ENCODE measurements at places on chromosomes 13 and 19.

DNA sequence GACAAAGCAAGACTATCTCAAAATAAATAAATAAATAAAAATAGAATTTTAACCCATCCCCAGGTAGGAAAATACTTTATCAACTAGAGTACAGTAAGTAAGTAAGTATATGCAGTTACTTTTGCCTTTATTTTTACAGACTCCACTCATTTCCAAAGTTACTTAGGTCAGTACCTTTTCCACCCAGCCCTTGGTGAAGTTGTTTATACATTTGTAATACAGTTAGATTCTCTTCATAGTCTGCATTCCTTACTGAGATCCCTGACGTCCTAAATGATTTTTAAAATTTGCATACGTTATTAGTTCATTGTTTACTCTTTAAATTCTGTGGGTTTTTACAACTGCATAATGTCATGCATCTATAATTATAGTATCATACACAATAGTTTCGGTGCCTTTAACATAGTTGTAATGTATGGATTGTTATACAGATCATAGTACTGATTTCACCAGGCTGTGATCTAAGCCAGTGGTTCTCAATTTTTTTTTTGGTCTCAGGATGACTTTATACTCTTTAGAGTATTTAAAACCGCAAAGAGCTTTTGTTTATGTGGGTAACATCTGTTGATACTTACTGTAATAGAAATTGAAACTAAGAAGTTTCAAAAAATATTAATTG lies 10.4 kb downstream of the SETDB2 start:
- DNase-seq, result no peak

DNA sequence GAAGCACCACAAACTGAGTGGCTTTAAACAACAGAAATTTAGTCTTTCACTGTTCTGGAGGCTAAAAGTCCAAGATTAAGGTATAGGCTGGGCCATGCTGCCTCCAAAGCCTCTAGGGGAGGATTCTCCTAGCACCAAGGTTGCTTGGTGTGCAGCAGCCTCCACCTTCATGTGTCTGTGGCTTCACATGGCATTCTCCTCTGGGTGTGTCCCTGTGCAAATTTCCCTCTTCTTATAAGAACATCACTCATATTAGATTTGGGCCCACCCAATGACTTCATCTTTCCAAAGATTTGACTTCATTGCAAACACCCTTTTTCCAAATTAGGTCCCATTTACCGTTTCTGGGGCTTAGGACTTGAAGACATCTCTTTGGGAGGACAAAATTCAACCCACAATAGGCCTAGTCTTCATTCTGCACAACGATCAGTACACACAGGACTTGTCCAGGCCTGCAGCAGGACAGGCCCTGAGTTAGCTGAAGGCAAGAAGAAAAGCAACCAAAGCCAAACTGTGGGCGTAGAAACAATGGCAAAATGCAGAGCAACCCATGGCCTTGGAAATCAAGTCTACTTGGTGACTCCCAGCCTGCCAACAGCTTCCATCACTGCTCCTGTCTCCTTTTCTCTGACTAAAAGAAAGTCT lies 521.2 kb upstream of the NBEA start:
- no peak for DNase-seq

DNA sequence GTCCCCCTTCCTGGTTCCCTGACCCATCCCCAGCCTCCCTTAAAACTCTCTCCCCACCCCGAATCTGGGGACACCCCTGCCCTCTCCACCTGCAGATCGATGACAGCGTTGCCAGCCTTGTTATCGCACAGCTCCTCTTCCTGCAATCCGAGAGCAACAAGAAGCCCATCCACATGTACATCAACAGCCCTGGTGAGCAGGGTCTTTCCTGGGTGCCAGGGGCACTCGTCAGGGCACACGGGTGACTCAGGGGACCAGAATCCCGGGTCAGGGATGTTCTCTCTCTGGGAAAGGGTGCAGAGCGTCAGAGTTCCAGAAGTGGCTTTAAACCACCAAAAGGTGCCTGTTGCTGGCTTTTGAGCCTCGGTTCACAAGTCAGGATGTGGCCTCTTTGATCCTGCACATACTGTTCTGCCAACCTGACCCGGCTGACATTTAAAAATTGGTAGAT lies 1.0 kb downstream of the CLPP start:
- no peak for DNase-seq

DNA sequence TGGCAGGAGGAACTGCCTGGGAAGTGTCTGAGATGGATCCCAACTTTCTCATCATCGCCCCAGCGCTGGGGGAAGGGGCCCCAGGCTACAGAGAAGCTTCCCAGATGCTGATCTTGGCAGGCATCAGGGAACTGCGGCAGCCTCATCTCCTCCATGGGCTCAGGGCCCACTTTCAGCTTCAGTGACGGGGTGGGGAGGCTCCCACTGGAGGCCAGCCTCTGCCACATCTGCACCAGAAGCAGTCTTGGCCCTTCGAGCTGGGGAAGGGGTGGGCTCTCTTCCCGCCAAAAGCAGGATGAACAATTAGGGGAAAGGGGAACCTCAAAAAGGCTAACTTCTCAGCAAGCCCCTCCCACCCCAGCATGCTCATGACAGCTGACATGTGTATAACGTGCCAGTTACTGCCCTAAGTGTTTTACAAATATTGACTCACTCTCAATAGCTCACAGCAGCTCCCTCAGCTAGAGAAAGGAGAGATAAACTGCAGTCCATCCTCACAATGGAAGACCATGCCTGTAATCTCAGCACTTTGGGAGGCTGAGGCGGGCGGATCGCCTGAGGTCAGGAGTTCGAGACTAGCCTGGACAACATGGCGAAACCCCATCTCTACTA lies 7.1 kb upstream of the S1PR2 start:
- DNase-seq, result no peak

DNA sequence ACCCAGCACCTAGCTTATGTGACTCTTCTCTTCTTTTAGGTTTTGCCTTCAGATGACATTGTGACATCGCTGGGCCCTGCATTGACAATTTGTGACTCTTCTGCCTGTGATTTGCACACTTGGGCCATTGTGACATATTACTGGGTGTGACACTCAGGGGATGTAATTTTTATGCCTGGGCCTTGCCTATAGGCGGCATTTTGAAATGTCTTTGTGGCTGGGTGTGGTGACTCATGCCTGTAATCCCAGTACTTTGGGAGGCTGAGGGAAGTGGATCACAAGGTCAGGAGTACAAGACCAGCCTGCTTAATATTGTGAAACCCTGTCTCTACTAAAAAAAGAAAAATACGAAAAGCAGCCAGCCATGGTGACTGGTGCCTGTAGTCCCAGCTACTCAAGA lies 28.4 kb upstream of the ZNF681 start:
- no peak for DNase-seq

- DNase-seq, result no peak
These were observed 20.0 kb downstream of the CRYL1 start for GRCh38 chr13:20505405-20506366.

GRCh38 chr19:31269425-31270127 lies 79.7 kb downstream of the TSHZ3 start:
- DNase-seq, result no peak

- no peak for DNase-seq
These were observed 7.0 kb downstream of the SLC25A30 start for GRCh38 chr13:45411221-45411620.

DNA sequence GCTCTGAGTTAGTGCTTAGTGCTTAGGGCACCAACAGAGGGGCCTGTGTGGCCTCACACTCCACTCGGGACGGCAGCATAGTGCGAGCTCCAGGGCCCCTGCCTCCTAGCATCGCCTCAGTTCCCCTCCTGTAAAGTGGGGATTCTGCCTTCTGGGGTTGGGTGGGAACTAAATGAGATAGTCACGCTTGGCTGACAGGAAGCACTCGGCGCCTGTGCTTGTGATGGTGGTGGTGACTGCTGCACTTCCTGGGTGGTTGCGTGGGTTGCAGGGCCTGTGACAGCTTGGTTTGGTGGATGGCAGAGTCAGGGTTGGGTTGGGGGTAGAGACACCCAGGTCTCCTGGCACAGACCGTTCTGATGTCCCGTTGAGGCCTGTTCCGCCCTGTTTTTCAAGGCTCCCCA lies 7.7 kb downstream of the PLEKHF1 start:
- no peak for DNase-seq

GRCh38 chr19:27676877-27677276 lies 1536.1 kb downstream of the UQCRFS1 start:
- DNase-seq, result no peak

GRCh38 chr13:112260108-112261055 lies 115.8 kb upstream of the SPACA7 start:
- no peak for DNase-seq

DNA sequence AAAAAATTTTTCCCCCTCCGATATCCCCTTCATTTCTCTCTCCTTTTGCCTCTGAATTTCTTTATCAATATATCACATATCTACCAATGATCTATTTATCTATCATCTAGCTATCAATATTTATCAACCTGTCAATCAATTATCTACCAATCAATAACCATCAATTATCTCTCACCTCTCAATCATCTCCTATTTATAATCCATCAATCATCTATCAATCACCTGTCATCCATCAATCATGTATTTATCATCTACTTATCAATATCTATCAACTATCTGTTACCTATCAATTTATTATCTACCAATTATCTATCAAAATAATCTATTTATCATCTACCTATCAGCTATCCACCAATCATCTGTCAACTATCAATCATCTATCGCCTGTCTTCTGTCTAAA lies 17.1 kb downstream of the MBD3L1 start:
- DNase-seq, result no peak

GRCh38 chr19:15300533-15301197 lies 31.7 kb downstream of the BRD4 start:
- no peak for DNase-seq

- no peak for DNase-seq
These were observed 193.8 kb downstream of the KATNAL1 start for GRCh38 chr13:30113551-30113950.

- no peak for DNase-seq
These were observed at the start of gene FCGBP for GRCh38 chr19:39934584-39935363. TSS of gene FCGBP (minus strand) at chr19:39934634.

- no peak for DNase-seq
These were observed 105.6 kb downstream of the SLC7A1 start for GRCh38 chr13:29489650-29490560.

DNA sequence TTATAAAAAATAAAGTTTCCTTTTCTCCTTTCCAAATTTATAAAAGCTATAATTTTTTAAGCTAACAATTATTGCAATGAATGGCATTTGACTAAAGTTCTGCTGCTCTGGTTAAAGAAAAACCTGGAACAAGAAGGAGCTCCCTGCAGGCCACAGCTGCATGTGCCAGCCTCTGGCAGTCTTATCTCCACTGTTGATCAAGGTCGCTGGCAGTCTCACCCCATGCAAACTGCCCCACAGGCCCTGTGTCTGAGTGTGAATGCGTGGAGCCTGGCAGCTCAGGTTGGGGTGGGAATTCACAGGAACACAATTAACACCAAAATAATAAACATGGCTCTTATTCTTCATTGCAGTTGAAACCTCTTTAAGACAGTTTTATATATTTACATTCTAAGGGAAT lies 30.2 kb upstream of the FREM2 start:
- DNase-seq, result no peak

GRCh38 chr13:94988654-94989053 lies 276.3 kb upstream of the SOX21 start:
- no peak for DNase-seq

GRCh38 chr13:44649104-44649428 lies 72.9 kb upstream of the TSC22D1 start:
- DNase-seq, result no peak

DNA sequence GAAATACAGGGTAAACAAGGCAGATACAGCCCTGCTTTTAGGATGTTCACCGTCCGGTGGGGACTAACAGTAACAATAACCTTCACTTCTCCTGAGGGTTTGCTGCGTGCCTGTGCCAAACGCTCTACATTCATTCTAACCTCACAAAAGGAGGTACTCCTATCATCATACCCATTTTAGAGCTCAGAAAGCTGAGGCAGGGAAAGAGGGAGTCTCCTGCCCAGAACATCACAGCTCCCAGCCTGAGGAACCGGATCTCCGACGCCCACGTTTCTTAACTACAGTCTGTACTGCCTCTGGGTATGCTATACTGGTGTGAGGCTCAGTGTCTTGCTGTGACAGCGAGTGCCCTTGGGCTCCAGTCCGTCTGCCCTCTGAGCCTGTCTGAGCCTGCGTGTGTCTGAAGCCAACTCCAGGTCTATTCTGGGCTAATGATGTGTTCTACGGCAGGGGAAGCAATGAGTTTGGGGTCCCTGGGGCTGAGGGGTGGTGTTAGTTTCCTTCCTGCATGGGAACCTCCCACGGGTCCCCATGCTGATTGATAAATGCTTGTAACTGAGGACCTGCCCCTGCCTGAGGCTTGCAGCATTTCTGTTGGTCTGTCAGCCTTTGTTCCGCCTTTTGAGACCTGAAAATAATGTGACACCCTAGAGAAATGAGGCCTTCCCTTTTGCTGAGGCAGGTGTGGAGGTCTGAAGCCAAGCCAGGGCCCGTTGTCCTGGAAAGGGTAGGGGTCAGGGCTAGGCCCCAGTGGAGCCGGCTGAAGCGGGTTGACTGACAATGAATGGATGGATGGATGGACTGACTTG lies 4.9 kb downstream of the LIPE start:
- DNase-seq, result no peak

DNA sequence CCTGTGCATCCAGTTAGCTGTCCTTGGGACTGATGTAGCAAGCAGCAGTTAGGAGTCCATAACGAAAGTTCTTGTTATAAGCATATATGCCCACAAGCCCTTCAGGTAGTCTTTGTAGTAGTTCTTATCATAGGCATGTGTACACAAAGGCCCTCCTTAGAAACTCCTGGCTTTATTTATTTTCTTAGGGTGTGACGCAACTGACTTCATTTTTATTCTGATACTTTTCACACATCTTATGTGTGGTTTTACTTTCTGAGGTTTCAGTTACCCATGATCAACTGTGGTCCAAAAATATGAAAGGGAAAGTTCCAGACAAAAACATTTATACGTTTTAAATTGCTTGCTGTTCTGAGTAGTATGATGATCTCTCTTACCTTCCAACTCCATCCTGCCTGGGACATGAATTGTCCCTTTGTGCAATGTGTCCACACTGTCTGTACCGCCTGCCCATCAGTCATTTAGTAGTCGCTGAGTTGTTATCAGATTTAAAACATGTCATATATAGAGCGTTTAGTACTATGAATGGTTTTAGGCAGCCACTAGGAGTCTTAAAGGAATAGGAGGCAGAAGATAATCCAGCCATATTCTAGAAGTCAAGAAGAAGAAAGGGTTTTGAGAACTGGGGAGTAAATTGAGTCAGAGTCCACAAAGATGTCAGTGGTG lies 19.4 kb downstream of the GPC5 start:
- no peak for DNase-seq

DNA sequence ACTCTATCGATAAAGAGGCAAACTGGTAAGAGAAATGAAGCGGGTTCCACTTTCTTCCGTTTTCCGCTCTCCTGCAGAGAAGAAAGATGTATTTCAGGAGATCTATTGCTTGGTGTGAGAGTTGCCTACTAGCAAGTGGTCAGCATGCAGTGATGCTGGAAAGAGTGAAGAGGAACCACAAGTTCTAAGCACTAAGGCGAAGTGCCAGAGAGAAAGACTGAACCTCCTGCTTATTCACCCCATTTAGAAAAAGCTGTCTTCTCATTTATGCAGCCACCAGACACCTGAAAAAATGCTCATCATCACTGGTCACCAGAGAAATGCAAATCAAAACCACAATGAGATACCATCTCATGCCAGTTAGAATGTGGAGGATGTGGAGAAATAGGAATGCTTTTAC lies 78.7 kb upstream of the GPC6 start:
- no peak for DNase-seq

All from WTC11 (cell line).